Lower lobe of right lung (tissue), 2 donors: ENCODE measurements at places on chromosomes 3 and 15. TPM values are rescaled to one million over a fixed set of nuclear protein-coding genes. Genes with fewer than 3 reads are reported as not detected.
A peak's percentile ranks its signal among the peaks of the same experiment; 100 is the strongest.

CCRL2 gene
- 23.5 TPM for total RNA-seq

GRCh38 chr15:68316061-68316804, 38.7 kb downstream of the FEM1B start:
- no peak for DNase-seq
- H3K4me1 ChIP-seq: no peaks in the 10 kb centered on the region
- no peak overlapping the region for H3K27ac ChIP-seq

GOLGA6L7 gene
- total RNA-seq: not detected

GRCh38 chr15:70323111-70323851, 225.6 kb upstream of the TLE3 start:
- no peak for DNase-seq
- no peak overlapping the region for H3K4me3 ChIP-seq
- peaks cover 67% of the 10 kb centered on the region for H3K4me1 ChIP-seq

SUCNR1 gene
- 2.7 TPM for total RNA-seq

- H3K27me3 ChIP-seq: no peaks in the 10 kb centered on the region
- no peak overlapping the region for H3K27ac ChIP-seq
- H3K36me3 ChIP-seq: peaks cover 15% of the 10 kb centered on the region
- H3K4me3 ChIP-seq: no peak overlapping the region
- H3K4me1 ChIP-seq: no peaks in the 10 kb centered on the region
- no peak for DNase-seq
Measured at GRCh38 chr15:76203346-76204108, 107.7 kb downstream of the ETFA start.

LPP gene
- 180 TPM for total RNA-seq

DNA sequence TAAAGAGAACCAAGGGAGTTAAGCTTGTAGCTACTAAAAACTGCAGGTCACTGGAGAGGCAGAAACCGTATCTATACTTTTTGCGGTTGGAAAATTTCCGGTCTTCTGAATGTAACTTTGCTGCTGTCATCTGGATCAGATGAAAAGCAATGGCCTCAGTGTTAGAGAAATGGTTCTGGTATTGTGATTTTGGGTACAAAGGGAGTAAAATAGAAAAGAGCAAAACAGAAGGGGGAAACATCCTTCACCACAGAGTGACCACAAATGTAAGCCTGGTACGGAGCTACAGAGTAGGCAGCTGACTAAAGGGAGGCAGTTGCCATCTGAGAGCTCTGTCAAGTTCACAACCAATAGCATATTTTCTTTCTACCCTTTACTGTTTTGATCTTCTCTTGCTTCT, 5.6 kb downstream of the CD96 start:
- H3K4me1 ChIP-seq: no peaks in the 10 kb centered on the region
- H3K27me3 ChIP-seq: no peaks in the 10 kb centered on the region

GRCh38 chr15:51119120-51119519, 24.4 kb upstream of the TNFAIP8L3 start:
- H3K27ac ChIP-seq: no peak overlapping the region
- H3K4me1 ChIP-seq: no peaks in the 10 kb centered on the region
- H3K36me3 ChIP-seq: no peaks in the 10 kb centered on the region
- no peak for DNase-seq
- no peaks in the 10 kb centered on the region for H3K27me3 ChIP-seq

GRCh38 chr3:69385723-69386555, at the start of gene FRMD4B:
FRMD4B (minus strand) TSS chr3:69386088; CDS start chr3:69385989, 99 bp downstream.
- H3K36me3 ChIP-seq: no peaks in the 10 kb centered on the region
- H3K27ac ChIP-seq: peak within 1 kb of the TSS; percentile 77
- peak; percentile 93 for DNase-seq
- H3K27me3 ChIP-seq: no peaks in the 10 kb centered on the region
- H3K4me1 ChIP-seq: peaks cover 45% of the 10 kb centered on the region
- H3K4me3 ChIP-seq: peak within 1 kb of the TSS; percentile 66

DNA sequence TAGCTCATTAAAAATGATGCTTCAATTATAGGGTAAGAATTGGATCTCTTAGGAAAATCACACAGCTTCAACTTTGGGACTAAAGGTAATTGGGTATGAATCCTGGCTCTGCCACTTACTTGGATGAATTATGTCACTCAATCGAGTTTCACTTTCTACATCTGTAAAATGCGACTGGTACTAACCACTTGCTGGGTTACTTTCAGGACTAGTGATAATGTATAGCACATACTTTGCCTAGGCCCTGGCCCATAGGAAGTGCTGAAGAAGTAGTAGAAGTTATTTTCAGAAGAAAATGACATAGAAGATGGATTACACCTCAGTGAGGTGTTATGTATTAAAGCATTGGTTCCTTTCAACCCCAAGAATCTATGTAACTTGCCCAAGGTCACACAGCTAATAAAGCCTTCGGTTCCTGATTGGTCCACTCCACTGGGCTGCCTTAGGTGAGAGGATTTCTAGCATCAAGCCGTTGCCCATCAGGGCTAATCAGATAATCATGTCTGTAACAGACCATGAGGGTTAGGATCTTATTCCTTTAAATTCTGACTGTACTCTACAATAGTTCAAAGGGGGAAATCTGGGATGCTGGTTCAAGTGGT, 29.4 kb upstream of the AP4E1 start:
- DNase-seq: no peak
- H3K4me1 ChIP-seq: peaks cover 9% of the 10 kb centered on the region
- H3K36me3 ChIP-seq: no peaks in the 10 kb centered on the region

ACY1 gene
- 20.6 TPM for total RNA-seq

CCDC12 gene
- total RNA-seq: 42.9 TPM

DNA sequence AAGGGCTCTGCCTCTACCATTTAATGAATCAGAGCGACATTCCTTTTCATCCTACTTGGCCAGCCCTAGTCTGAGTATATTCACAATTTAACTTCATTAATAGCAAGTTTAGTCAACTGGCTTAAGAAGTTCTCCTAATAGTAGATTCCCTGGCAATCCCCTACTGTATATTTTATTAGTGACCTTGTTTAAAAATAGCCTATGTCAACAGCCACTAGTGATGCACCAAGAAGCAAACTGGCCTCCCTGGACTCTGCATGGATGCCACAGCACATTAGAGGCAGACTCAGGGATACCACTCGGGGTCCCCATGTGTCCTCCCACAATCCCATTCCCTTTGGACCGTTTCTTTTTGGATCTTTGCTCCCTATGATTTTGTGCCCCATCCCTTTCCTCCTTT, 83.6 kb downstream of the THSD4 start:
- H3K36me3 ChIP-seq: no peaks in the 10 kb centered on the region
- peaks cover 11% of the 10 kb centered on the region for H3K4me1 ChIP-seq
- H3K4me3 ChIP-seq: no peak overlapping the region
- H3K27me3 ChIP-seq: no peaks in the 10 kb centered on the region
- H3K27ac ChIP-seq: no peak overlapping the region

DNA sequence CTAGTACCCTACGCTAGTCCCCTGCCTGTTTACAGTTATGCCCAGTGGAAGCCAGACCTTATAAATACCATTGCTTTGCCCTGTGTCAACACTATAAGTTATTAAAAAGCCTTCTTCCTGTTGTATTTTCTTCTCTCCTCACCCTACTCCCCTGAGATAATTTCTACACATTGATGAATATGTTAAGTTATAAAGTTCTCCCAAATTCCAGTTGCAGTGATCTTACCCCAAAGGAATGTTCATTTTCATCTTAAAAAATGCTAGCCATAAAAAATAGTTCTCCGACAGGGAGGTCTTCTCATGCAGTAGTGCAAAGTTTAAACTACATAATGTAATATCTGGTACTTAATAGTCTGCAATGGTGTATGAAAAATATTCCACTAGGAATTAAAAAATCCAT, 58.6 kb downstream of the MAP2K5 start:
- peaks cover 31% of the 10 kb centered on the region for H3K36me3 ChIP-seq
- H3K27me3 ChIP-seq: no peaks in the 10 kb centered on the region
- no peak overlapping the region for H3K4me3 ChIP-seq
- H3K27ac ChIP-seq: no peak overlapping the region
- no peaks in the 10 kb centered on the region for H3K4me1 ChIP-seq

DNA sequence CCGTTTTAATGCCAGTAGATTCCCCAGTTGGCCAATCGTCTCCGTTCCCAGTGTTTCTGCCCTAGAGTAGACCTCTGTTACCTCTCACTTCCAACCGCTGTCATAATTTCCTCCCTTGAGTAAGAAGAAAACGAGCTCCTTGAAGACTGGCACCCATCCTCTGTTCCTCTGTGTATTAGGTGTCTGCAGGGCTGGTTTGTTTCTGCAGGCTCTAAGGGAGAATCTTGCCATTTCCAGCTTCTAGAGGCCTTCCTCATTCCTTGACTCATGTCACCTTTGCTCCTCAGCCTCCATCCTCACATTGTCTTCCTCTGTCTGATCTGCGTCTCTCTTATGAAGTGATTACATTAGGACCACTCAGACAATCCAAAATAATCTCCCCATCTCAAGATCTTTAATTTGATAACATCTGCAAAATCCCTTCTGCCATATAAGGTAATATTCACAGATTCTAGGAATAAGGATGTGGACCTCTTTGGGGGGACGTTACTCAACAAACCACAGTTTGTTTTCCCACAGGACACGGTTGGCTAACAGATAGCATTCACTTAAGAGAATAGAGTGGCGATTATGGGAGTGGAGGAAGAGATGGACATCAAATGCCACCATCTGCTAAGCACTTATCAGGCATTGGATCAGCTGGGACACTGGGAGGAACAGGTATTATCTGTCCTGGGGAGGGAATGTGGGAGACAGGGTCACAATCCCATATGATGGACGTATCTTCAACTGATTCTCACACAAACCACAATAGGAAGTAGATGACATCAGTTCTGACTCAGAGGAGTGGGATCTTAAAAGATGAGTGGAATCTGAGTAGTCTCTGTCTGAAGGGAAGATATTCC, 17.1 kb downstream of the ARHGAP31 start:
- no peak for DNase-seq
- H3K4me1 ChIP-seq: peaks cover 58% of the 10 kb centered on the region
- H3K27me3 ChIP-seq: no peaks in the 10 kb centered on the region
